Adrenal gland (tissue), 19 donors: ENCODE measurements at places on chromosomes 5 and 9. TPM values are rescaled to one million over a fixed set of nuclear protein-coding genes. Genes with fewer than 3 reads are reported as not detected.

GRCh38 chr5:95895771-95896170, 65.9 kb downstream of the ELL2 start:
- no peak overlapping the region for H3K4me3 ChIP-seq
- H3K36me3 ChIP-seq: peaks cover 9% of the 10 kb centered on the region
- H3K27me3 ChIP-seq: no peaks in the 10 kb centered on the region
- no peak overlapping the region for H3K27ac ChIP-seq
- no peak for DNase-seq

DNA sequence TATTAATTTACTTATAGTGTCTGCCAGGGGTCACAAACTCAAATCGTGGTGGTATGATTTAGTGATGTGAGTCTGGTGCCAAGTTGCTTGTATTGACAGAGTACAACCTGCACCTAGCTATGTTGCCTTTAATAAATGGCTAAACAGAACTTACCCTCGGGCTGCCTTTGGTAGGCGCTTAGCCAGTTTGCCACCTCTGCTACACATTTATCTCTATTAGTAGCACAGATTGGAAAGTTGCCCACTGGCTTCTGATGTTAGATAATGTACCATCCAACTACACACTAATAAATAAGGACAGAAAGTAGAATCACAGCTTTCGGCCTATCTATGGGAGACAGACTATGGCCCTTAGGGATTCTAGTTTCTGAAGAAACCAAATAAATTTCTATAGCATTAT, 368.4 kb downstream of the MAN2A1 start:
- peak; percentile 11 for DNase-seq
- no peak overlapping the region for H3K27ac ChIP-seq
- H3K4me1 ChIP-seq: no peaks in the 10 kb centered on the region
- no peaks in the 10 kb centered on the region for H3K27me3 ChIP-seq

DNA sequence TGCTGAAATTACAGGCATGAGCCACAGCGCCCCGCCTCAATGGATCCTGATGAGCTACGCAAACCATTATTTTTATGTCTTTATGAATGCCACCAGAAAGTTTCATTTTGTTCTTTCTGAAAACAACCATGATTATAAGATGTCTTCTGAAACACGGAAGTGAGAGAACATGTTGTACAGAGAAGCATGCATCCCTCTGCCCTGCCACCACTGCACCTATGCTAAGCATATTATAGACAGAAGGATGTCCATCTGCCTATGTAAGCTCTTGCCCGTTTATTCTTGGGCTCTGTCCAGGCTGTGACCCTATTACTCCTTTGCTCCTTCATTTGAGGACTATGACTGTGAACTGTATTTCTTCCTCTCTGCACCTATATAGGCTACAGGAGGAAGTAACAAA, 74.3 kb downstream of the GRAMD2B start:
- no peaks in the 10 kb centered on the region for H3K4me1 ChIP-seq
- DNase-seq: no peak
- no peak overlapping the region for H3K4me3 ChIP-seq
- H3K27me3 ChIP-seq: no peaks in the 10 kb centered on the region
- peaks cover 7% of the 10 kb centered on the region for H3K36me3 ChIP-seq
- H3K27ac ChIP-seq: peak overlapping the region; percentile 2

DNA sequence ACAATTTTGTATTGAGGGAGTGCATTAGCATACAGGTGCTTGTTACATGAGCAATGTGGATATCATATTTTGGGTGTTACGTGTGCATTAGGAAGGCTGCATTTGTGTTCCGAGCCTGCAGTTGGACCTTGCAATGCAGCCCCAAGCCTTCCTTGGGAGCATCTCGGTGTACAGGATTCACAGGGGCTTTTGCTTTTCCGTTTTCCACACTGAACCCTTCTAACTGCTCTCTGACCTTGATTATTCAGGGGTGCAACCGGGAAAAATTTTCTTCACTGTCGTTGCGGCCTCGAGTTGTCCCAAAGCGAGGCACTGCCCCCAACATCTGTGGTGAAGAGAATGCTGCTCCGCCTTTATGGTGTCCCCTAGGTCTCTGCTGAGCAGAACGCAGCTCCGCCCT, 80.1 kb upstream of the PLEKHG4B start:
- DNase-seq: no peak
- no peak overlapping the region for H3K4me3 ChIP-seq

DNA sequence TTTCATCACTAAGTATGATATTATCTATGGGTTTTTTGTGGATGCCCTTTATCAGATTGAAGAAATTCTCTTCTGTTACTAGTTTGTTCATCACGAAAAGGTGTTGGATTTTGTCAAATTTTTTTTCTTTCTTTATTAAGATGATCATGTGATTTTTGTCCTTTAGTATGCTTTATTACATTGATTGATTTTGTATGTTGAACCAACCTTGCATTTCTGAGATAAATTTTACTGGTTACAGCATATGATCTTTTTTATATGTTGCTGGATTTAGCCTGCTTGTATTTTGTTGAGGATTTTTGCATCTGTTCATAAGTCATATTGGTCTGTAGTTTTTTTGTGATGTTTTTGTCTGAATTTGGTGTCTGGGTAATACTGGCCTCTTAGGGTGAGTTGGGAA, 42.8 kb downstream of the RAD23B start:
- H3K27ac ChIP-seq: no peak overlapping the region
- no peak overlapping the region for H3K4me3 ChIP-seq
- H3K4me1 ChIP-seq: peaks cover 12% of the 10 kb centered on the region
- H3K36me3 ChIP-seq: peaks cover 41% of the 10 kb centered on the region

DNA sequence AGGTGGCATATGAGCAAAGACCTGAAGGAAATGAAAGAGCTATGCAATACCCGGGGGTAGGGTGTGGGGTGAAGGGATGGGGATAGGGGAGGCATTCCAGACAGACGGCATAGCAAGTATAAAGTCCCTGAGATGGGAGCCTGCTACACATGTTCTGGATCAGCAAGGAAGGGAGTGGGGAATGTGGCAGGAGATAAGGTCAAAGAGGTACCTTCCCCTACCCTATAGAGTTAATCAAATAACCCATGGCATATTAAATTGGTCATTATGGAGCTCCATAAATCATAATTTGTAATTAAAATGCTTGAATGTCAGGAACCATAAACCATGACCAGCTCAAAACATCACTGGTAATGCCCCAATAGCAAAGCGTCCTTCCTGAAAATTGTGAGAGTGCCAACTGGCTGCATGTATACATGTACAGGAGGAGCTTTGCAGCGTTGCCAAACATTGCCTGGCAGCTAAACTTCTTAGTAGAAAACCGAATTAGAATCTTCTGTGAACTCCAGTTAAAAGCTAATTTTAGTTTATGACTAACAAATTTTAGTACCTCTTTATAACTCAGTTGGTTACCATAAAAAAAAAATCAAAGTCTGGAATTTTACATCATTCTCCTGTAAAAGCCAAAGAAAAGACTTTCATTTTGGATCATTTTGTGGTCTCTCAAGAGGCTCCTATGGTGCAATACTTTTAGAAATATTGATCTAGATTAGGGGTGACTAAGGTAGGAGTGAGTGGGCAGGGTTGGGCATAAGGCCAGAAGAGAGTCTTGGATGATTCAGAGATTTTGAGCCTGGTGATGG, 4.7 kb downstream of the DNAI1 start:
- DNase-seq: peak; percentile 62
- H3K4me1 ChIP-seq: peaks cover 11% of the 10 kb centered on the region
- no peak overlapping the region for H3K4me3 ChIP-seq
- H3K36me3 ChIP-seq: no peaks in the 10 kb centered on the region
- no peaks in the 10 kb centered on the region for H3K27me3 ChIP-seq

- H3K4me1 ChIP-seq: peaks cover 10% of the 10 kb centered on the region
- no peak overlapping the region for H3K27ac ChIP-seq
- peak; percentile 89 for DNase-seq
- H3K36me3 ChIP-seq: no peaks in the 10 kb centered on the region
- H3K27me3 ChIP-seq: no peaks in the 10 kb centered on the region
Measured at GRCh38 chr5:133818031-133818431, 150.4 kb downstream of the C5orf15 start.

DNA sequence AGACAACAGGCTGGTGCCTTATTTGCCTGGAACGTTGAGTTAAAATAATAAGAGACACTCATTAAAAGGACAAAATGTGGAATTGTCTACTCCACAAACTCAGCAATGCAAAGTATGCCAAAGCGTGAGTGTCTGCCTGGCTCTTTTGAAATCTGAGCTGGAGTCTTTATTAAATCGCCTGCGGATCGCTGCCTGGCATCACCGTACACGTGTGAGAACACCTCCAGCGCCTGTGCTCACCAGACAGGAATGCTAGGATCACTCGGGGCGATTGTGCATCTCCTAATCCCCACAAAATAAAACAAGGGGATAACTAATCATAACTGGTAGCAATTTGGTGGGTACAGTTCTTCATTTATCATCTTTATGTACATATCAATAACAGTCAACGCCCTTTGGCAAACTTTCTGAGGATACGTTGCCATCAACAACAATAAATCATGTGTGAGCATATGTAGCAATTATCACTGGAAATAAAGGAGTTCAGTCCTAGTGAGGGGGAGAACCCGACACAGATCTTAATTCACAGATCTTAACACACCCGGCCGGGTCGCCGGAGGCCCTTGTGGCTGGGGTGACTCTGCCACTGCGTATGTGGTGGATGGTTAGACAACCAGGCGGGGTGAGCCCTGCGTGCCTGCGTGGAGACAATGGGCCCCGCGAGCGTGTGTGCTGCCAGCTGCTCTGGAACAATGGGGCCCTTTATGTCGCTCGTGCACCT, 284.9 kb upstream of the IRX1 start:
- DNase-seq: no peak
- H3K27ac ChIP-seq: no peak overlapping the region
- H3K36me3 ChIP-seq: no peaks in the 10 kb centered on the region
- no peaks in the 10 kb centered on the region for H3K27me3 ChIP-seq
- no peak overlapping the region for H3K4me3 ChIP-seq
- H3K4me1 ChIP-seq: no peaks in the 10 kb centered on the region

DNA sequence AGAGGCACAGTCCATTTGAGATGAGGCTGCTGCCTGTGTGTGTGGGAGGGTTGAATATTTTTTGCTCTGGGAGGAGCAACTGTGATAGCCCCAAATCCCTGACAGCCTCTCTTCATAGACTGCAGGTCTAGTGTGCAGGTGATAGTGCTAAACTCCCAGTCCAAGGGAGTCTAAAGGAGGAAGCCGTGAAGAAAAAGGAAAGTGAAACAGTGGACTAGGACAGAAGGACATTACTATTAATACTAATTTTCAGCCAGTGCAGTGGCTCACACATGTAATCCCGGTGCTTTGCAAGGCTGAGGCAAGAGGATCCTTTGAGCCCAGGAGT, 295.0 kb downstream of the PDE4D start:
- no peak overlapping the region for H3K4me3 ChIP-seq
- H3K27me3 ChIP-seq: no peaks in the 10 kb centered on the region
- DNase-seq: no peak
- H3K36me3 ChIP-seq: no peaks in the 10 kb centered on the region
- no peak overlapping the region for H3K27ac ChIP-seq

DNA sequence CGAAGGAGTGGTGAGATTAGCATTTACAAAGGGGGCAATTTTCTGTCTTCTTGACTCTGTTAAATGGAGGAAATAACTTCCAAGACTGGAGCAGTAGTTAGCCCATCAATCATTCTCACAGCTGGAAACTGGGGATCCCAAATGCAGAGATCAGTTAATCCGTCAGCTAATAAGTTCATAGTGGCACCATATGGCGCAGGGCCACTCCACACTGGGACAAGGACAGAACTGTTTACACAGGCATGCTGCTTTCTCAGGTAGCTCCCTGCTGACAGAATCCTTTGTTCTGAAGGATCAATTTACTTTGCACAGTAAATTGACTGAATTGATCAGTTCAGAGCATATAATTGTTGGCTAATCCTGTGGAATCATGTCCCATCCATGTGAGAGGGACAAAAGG, 395.7 kb downstream of the TMEM161B start:
- no peaks in the 10 kb centered on the region for H3K36me3 ChIP-seq
- H3K27ac ChIP-seq: no peak overlapping the region
- H3K4me1 ChIP-seq: no peaks in the 10 kb centered on the region
- H3K27me3 ChIP-seq: no peaks in the 10 kb centered on the region
- H3K4me3 ChIP-seq: no peak overlapping the region
- DNase-seq: no peak

DNA sequence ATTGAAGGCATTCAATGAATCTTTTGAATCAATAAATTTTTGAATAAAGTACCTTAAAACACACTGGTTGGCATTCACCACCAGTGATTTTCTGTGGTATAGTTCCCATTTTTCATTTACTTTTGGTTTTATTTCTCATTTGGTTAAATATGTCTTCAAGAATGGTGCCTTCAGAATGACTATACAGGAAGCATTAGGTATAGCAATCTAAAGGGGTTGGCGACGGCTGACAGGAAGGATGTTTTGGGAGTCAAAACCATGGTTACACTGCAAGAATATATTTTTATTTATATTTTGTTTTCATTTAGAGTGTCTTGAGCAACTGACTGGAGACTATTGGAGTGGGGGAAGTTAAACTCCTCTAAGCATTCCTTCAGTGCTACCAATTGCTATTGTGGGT, 235.7 kb downstream of the HTR1A start:
- DNase-seq: no peak
- H3K27ac ChIP-seq: no peak overlapping the region
- H3K36me3 ChIP-seq: no peaks in the 10 kb centered on the region
- H3K4me3 ChIP-seq: no peak overlapping the region
- H3K27me3 ChIP-seq: no peaks in the 10 kb centered on the region

DNA sequence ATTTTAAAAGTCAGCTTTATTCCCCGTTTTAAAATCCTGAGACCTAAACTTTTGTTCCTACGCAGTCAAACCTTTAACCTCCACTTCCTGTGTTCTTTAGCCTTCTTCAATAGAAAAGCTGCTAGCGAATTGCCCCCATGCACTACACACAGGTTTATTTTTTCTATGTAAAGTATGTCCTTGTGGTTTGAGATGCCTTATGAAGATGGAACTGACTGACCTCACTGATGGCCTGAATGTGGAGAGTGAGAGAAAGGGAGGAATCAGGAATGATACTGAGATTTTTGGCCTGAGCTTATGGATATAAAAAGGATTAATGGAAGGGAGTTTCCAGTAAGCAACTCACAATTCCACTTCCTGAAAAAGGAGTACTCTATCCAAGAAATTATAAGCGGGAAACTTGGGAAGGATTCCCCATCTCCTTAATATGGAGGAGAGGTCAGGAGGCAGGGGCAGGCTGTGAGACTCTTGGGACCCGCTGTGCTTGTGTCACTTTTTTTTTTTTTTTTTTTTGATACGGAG, 89.5 kb downstream of the UGCG start:
- H3K4me1 ChIP-seq: no peaks in the 10 kb centered on the region
- no peak overlapping the region for H3K4me3 ChIP-seq
- DNase-seq: no peak
- no peak overlapping the region for H3K27ac ChIP-seq

GRCh38 chr9:103991698-103992097, 102.4 kb upstream of the SMC2 start:
- no peaks in the 10 kb centered on the region for H3K4me1 ChIP-seq
- no peak overlapping the region for H3K27ac ChIP-seq
- no peaks in the 10 kb centered on the region for H3K27me3 ChIP-seq
- DNase-seq: no peak

Gene ADGRD2
- polyA plus RNA-seq: 1.0 TPM

Gene LNPEP
- polyA plus RNA-seq: 9.8 TPM

Gene PNPLA7
- polyA plus RNA-seq: 0.70 TPM

Gene AGXT2
- not detected for polyA plus RNA-seq

Gene EGFL7
- 452 TPM for polyA plus RNA-seq

Gene LHX3
- polyA plus RNA-seq: not detected

Gene TTC39B
- polyA plus RNA-seq: 6.8 TPM

Gene MAMDC4
- 11.6 TPM for polyA plus RNA-seq
